ENCODE measurements at places on chromosomes 12 and 14.

- no peak for DNase-seq
Observed at GRCh38 chr12:66638666-66639065, 40.2 kb downstream of the GRIP1 start.

GRCh38 chr12:131363841-131364495, 346.9 kb upstream of the SFSWAP start:
- peak; percentile 3 for DNase-seq

GRCh38 chr12:11732023-11732422, 82.5 kb downstream of the ETV6 start:
- DNase-seq = no peak

DNA sequence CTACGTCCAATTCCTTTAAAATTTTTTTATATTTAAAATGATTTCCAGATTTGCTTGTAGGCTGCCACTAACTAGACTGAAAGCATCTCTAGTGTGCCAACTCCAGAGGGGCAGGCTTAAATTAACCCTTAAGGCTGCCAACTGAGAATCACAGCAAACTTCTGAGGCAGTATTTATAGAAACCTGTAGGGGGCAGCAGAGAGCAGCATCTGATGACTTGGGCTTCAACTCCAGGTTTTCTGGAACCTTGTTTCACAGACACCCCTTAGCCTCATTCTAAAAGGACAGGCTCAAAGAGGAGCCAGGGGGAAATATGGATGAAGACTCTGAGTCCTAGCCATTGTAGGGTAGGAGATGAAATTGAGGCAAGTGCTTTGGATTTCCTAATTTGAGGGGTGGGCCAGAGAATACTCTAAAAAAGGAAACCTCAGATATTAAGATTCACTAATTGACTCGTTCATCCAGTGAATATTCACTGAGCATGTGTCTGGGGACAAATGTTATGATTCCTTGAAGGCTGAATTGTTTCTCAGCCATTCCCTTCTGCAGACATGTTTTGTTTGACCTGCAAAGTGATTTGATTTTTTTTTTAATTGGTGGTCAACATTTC, 63.3 kb upstream of the HSPB8 start:
- DNase-seq = peak; percentile 43

DNA sequence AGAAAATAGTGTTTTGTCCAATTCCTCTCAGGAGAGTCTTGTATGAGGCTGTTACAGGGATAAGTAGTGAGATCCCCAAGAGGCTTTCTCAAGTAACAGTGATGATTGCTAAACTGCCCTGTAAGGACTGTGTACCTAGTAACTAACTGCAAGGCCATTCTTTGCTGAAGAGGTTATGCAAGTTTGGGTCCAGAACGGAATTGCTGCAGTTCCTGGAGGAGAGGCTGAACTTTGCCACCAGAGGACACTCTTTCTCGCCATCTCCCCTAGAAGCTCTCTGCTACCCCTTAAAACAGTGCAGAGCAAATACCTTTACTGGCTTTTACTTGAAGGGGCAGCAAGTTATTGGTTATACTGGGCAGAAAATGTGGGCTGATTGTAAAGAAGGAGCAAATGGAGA, 180.0 kb downstream of the RBM19 start:
- no peak for DNase-seq

DNA sequence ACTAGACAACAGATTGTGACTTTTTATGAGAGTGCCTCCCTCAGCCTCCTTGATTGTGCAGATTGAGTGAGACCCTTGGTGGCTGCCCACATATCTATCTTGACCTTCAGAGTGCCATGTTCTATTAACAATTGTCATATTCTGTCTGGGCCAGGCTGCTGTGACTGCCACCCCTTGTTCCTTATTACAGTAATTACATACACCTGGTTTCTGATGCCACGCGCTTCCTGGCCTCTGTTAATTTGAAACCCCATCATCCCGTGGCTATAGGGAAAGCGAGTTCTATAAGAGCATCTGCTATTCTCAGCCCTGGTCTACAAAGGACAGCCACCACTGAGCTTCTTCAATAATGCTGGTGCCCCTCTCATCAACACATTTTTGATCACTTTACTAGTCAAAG, 228.7 kb downstream of the PCNX1 start:
- DNase-seq = no peak

DNA sequence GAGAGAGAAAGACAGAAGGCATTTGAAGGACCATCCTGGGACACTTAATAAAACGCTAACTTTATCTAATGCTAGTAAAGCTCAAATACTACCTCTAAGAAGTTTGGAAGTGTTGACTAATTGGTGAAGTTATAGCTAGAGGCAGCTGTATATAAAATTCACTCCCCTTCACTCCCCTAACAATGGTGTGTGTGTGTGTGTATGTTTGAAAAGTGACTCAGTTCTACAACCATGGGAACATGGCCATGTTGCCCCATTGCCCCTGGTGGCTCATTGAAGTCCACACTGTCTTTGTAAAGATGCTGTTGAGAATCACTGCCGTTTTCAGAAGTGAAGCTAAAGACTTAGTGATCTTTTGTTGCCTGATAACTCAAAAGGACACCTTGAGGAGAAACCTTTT, 262.4 kb downstream of the NPAS3 start:
- DNase-seq = no peak

GRCh38 chr14:103512701-103513611, 9.7 kb downstream of the CKB start:
- DNase-seq = no peak

DNA sequence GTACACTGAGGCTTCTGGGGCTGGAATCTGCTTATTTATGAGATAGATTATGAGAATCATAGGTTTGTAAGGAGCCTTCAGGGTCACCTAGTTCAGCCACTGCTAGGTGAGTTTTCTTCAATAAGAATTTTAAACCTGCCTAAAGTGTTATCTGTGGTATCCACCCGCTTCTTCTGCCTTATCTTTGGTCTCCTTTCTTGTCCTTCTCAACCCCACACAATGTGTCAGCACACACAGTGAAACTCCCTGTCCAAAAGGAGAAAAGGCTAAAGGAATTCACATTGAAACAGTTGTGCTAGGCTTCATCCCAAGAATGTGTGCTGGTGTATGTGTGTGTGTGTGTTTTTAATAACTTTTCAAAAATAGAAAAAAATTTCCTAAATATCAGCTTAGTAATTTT, 259.3 kb upstream of the BTG1 start:
- DNase-seq = no peak

GRCh38 chr14:52313903-52314594, at the start of gene PTGER2:
TSS of gene PTGER2 (plus strand) at chr14:52314312. CDS start at chr14:52314549, 237 bp downstream.
- peak; percentile 87 for DNase-seq

DNA sequence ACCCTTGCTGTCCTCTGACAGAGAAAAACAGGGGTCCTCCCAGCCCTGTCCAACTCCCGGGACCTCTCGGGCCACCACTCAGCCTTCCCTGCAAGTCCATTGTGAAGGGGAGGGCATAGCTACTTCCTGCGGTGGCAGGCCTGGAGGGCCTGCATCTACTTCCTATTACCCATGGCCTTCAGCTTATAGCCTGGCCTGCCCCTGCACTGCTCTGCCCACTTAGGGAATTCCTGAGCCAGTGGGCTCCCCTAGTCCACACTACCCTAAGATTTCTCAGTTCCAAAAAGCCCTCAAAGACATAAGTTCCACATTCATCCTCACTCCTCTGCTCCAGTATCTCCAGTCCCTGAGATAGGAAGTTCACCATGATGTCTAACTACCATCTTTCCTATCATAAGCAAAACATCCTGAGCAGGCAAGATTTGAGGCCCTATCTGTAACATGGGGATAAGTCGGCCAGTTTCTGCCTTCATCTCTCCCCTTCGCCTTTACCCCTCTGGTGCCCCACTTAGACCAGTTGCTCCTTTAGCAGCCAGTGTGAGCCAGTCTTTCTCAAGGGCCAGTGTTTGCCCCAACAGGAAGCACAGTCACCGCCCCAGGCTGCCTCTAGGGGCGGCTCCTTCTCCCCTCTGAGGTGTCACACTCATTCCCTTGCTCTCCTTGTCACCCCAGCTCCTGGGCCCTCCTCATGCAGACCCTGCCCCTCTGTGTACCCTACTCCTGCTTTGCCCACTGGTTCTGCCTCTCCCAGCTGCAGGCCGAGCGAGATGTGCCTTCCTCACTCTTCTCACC, 10.9 kb downstream of the HDAC7 start:
- DNase-seq = peak; percentile 73

GRCh38 chr12:55728939-55729818, at the start of gene CD63:
TSS of gene CD63 (minus strand) at chr12:55729009. CDS start at chr12:55728341, 668 bp downstream.
- peak; percentile 88 for DNase-seq

GRCh38 chr14:40989260-40989659, 617.4 kb upstream of the LRFN5 start:
- no peak for DNase-seq

- peak; percentile 63 for DNase-seq
Observed at GRCh38 chr12:16359512-16360491, 12.4 kb downstream of the MGST1 start.

DNA sequence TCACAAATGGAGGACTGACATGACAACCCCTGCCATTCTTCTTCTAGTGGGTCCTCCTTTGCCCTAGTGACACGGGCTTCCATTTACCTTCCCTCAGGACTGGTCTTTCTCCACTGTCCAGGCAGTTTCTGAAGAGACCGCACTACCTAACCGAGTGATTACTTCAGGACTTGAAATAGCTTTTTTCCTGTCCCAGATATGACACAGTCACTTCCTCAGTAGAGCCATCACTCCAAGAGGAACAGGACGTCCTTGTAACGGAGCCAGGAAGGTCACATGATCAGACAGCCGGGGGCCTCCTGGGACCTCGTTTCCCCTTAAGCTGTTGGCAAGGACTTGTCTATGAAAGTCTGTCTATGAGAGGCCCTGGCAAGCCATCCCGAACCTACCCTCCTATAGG, 62.3 kb downstream of the FOS start:
- DNase-seq = no peak

- no peak for DNase-seq
Observed at GRCh38 chr12:105724641-105725040, 394.1 kb downstream of the C12orf75 start.

DNA sequence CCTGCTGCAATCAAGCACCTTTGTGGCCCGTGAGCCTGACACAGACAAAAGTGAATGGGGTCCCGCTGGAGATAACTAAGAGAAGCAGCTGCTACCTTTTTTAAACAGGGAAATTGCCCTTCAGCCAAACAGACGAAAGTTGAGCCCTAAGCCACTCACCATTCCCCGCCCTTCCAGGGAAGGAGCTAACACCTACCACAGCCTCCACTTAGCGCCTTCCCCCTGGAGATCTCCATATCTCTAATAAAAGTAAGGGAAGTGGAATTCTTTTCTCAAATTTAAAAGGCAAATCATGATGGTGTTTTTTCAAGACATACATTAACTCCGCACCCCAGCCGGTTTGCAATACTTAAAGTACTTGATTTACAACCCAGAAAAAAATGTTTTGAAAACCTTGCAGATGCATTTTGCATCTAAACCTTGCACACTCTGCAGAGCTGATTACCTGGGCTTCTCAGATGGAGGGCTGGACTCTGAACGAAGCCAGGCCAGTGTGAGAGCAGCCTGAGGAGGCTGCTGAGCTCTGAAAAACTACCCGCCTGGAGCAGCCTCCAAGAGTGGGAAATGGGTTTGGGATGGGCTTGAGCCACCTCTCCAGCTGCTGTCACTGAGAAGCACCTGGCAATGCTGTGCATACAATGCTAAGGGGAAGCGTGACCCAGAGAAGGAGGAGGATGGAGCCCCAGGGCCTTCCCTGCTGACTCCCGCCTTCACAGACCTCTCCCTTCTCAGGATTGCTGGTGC, 10.0 kb downstream of the NUAK1 start:
- no peak for DNase-seq

GRCh38 chr12:16603916-16604575, 1.9 kb downstream of the LMO3 start:
- no peak for DNase-seq

DNA sequence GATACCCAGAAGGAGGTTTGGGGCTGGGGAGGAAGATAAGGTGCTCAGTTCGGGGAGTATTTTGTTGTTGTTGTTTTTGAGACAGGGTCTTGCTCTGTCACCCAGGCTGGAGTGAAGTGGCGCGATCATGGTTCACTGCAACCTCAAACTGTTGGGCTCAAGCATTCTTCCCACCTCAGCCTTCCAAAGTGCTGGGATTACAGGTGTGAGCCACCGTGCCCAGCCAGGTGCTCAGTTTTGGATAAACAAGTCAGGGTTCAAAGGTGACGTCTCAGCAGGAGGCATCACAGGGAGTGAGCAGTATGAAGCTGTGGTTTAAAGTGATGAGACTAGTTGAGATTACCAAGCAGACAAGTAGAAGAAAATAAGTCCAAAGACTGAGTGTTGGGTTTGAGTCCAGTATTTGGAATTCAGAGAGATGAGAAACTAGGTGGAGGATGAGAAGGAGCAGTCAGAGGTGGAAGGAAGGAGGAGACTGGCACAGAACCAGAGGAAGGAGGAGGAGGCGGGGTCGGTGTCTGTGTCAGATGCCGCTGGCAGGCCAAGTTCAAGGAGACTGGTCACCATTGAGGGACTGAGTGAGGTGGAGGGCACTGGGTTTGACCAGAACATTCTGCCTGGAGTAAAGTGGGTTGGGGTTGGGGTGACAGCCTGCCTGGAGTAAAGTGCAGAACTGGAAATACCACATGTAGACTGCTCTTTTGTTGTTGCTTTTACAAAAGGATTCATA, 16.1 kb downstream of the SLC35E3 start:
- DNase-seq = no peak

DNA sequence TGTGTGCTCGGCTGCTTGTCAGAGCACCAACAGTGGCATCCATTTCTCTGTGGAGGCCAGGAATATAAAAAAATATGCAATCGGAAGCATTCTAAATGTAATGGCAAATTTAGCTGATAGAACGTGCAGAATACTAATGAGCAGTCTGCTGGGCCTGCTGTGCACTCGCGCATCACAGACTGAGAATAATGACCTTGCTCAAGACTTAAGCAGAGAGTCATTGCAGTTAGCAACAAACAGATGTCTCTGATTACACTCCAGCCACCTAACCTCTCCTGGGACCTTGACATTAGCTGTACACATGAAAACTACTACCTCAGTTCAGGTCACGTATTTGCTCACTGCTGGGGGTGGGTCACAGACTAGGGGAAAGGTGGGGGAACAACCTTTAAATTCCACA, 269.2 kb upstream of the DAAM1 start:
- no peak for DNase-seq

GRCh38 chr12:79055926-79056674, 191.5 kb downstream of the SYT1 start:
- DNase-seq = no peak

GRCh38 chr12:5096241-5096924, 52.7 kb downstream of the KCNA5 start:
- no peak for DNase-seq

GRCh38 chr12:89475203-89475990, 49.2 kb downstream of the GALNT4 start:
- no peak for DNase-seq

DNA sequence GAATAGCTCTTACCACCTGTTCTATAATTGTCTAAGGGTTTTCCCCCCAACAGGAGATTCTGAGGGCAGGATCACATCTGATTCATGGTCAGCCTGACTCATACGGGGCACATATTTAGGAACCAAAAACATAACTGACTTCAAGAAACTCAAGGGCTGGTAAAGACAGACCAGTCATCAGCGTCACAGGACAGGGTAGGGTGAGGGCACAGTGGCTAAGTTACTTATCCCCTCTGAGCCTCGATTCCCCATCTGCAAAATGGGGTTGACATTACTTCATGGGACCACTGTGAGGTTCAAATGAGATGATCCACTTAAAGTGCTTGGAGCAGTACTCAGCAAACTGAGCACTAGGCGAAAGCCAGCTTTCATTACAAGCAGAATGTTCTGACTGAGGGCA, 606 bp downstream of the CINP start:
- peak; percentile 72 for DNase-seq

GRCh38 chr12:26878661-26879119, 45.7 kb upstream of the ITPR2 start:
- no peak for DNase-seq

Measured in stimulated activated CD8-positive, alpha-beta memory T cell treated with anti-CD3 and anti-CD28 coated beads, Interleukin-4, amount 100 ng/mL, for 48 hours (primary cell).